NCI-H1105 (cell line): ENCODE measurements at places on chromosomes 3 and 15.

- peak; percentile 3 for DNase-seq
These were observed 19.6 kb upstream of the C15orf61 start for GRCh38 chr15:67501177-67501835.

- DNase-seq = no peak
These were observed 960 bp downstream of the THBS1 start for GRCh38 chr15:39581793-39582285.

DNA sequence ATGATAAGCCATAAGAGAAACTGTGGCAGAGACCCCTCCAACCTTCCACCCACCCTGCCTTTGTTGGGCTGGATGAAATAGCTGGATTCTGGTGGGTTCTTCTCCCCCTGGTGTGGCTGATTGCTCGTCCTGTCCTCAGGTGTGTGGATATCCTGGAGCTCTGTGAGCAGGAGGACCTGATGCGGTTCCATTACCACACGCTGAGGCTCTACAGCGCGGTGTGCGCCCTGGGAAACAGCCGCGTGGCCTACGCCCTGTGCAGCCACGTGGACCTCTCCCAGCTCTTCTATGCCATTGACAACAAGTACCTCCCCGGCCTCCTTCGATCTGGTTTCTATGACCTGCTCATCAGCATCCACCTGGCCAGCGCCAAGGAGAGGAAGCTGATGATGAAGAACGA, 306.3 kb upstream of the CHRM5 start:
- DNase-seq = no peak

DNA sequence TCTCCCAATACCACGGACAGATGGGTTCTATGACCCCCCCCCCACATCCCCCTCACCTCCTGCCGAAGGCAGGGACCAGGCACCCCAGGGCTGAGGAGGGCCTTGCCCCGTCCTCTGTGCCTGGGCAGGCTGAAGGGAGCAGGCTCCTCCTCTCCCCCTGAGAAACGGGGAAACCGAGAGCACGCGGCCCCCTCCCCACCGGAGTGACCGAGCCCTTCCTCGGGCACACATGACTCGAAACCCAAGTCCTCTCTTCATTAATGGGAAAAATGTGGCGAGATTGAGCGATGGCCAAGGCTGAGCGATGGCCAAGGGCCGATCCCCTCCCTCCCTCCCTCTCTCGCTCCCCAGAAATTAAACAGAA, 7.0 kb downstream of the EPHB3 start:
- DNase-seq = no peak

GRCh38 chr3:64650096-64650622, 37.6 kb downstream of the ADAMTS9 start:
- DNase-seq = no peak

- DNase-seq = no peak
These were observed 37.0 kb upstream of the CDCP1 start for GRCh38 chr3:45182915-45183871.

GRCh38 chr3:49805367-49805782, 2.3 kb downstream of the INKA1 start:
- no peak for DNase-seq

GRCh38 chr15:73321496-73322450, 47.0 kb downstream of the HCN4 start:
- peak; percentile 7 for DNase-seq

DNA sequence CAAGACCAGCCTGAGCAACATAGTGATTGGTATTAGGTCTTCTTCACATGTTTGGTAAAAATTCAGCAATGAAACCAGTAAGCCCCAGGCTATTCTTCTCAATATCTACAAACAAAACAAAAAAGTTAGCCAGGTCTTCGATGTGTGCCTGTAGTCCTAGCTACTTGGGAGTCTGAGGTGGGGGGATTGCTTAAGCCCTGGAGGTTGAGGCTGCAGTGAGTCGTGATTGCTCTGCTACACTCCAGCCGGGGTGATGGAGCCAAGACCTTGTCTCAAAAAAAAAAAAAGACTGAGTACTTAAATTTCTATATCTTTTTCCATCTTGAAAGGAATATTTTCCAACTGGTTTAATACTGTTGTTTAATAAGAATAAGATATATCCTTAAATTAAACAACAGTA, 106.8 kb downstream of the MBNL1 start:
- DNase-seq = no peak

DNA sequence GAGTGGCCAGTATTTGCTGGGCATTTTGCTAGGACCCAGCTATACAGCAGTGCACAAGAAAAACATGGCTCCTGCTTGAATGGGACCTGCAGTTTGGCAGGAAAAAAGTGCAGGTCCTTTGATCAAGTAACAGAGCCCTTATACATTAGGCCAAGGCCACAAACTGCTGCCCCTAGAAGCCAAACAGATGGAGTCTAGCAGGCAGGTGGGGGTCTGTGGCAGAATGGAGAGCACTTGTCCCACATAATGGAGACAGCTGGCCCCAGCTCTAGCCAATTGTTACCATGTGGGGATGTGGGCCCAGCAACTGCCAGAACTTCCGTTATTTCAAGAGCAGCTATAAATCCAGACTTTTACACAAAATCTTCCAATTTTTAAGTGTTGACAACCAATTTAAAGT, 79.3 kb downstream of the SHQ1 start:
- no peak for DNase-seq

- no peak for DNase-seq
These were observed 8.7 kb downstream of the FETUB start for GRCh38 chr3:186648851-186649250.

- DNase-seq = no peak
These were observed 24.0 kb downstream of the ST8SIA2 start for GRCh38 chr15:92417716-92418115.

DNA sequence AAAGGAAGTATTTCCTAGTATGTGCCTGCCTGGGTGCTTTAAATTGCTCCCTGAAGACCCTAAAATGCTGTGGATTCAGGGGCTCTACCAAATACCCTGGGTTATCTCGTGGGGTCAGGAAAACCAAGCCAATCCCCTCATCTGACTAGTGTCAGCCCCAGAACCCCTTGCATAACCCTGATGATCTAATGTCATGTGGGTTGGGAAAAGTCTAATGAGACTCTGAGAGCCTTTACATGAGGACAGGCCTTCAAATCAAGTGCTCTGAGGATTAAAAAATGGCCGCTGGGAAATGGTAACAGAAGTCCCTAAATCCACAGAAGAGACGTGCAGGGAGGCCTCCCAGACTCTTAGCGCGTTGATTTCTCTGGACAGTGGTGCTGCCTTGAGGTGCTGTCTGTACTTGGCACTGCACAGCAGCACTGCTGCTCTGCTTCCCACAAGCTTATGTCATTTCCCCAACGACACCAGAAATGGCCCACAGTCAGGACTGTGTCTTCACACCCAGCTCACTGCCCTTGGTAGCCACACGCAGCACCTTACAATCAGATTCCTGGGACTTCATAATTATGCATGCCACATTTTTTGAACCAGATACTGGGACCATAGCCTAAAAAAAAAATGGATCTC, 16.6 kb downstream of the EIF4E3 start:
- no peak for DNase-seq

DNA sequence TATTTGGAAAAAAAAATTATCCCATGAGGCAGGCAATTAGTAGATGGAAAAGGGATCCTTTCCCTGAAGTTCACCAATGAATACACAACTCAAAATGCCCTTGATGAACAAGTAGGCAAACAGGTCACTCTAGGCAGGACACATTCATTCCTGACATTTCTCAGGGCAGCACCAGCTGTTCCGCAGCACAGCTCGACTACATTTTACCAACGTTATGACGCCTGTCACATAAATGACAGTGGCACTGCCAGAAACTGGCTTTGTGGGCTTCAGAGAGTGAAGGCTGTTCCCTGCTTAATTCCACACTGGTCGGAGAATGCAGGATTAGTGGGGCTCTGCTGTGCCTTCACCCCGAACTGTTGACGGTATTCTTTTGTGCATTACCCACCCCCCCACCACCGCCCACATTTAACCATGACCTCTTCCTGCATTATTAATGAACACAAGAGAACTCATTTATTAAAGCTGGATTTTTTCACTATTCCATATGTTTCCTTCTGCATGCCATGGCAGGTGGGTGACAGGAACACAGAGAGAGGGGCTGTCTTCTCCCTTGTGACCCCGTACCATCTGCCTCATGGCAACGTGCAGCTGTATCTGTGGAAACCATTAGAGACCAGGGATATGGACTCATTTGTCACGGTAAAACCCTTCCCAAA, 197.6 kb downstream of the PDZRN3 start:
- no peak for DNase-seq

DNA sequence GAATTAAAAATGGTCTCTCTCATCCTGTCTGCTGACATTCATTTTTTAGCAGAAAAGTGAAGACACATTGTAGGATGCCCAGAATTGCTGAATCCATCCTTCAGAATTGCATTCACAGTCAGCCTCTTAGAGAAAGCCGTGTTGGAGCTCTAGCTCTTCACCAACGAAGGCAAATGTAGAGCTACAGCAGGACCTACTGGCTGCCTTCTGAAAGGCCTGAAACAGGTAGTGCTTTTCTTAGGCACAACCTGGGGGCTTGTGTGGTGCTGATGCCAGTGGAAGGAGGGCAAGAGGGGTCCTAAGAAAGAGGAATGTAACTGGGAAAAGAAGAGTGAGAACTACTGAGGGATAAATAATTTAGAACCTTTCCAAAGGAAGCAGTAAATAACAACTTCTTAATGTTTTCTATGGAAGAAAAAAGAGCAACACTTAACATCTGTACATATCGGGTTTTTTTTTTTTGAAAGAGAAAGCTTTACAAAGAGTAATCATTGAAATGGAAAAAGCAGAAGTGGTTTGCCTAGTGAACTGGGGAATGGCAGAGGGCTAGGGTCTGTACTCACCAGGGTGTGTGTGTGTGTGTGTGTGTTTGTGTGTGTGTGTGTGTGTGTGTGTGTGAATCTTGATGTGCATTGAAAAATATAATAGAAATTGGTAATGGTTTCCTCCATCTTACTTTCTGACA, 297.8 kb downstream of the SATB1 start:
- DNase-seq = no peak

DNA sequence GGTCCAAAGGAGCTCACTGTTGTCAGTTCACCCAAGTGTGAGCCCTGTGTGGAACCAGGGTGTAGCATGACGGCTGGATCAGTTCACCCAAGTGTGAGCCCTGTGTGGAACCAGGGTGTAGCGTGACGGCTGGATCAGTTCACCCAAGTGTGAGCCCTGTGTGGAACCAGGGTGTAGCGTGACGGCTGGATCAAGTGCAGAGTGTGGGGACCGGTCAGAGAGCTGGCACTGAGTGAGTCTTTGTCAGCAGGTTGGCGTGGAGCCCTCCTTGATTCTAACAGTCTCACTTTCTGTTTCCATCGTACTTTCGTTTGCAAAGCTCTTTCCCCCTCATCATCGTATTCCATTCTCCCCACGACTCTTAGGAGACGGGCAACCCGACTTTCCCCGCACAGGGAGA, 57.9 kb upstream of the DLG1 start:
- no peak for DNase-seq

DNA sequence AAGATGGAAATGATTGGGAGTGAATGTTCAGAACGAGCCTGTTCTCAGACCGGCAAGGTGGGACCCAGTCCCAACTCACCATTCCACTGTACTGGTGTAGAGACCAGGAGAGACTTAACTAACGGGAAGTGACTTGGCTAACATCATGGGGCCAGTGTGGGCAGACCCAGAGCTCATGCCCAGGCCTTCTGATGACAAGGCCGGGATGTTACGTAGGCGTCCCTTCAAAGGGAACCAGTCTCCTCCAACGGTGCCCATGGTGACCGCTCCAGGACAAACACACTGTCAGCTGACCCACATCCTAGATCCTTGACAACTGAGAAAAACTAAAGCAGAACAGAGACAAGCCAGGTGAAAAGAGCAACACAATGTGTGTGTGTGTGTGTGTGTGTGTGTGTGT, 128.4 kb upstream of the HACD2 start:
- DNase-seq = no peak

GRCh38 chr3:33146791-33147445, 33.1 kb downstream of the CRTAP start:
- no peak for DNase-seq

GRCh38 chr3:51295625-51296024, 89.5 kb upstream of the MANF start:
- no peak for DNase-seq

- no peak for DNase-seq
These were observed 31.7 kb downstream of the GPR149 start for GRCh38 chr3:154398084-154398967.

DNA sequence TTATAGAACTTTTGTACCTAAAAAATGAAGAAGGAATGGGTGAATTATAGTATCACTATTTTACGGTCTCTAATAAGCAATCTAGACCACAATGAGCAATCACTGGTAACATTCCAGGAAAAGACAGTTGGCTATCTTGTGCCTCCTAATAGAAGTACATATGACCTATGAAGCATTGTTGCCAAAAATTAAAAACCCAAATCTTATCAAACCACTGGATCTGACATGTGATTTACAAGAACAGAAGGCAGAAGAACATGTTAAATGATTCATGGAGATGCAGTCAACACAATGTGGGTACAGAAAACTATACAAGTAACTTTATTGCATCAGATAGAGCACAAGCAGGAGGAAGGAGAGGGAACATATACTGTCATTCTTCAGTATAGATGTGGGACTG, 14.5 kb upstream of the HYKK start:
- DNase-seq = no peak

GRCh38 chr3:3851621-3852323, 52.5 kb downstream of the LRRN1 start:
- no peak for DNase-seq

DNA sequence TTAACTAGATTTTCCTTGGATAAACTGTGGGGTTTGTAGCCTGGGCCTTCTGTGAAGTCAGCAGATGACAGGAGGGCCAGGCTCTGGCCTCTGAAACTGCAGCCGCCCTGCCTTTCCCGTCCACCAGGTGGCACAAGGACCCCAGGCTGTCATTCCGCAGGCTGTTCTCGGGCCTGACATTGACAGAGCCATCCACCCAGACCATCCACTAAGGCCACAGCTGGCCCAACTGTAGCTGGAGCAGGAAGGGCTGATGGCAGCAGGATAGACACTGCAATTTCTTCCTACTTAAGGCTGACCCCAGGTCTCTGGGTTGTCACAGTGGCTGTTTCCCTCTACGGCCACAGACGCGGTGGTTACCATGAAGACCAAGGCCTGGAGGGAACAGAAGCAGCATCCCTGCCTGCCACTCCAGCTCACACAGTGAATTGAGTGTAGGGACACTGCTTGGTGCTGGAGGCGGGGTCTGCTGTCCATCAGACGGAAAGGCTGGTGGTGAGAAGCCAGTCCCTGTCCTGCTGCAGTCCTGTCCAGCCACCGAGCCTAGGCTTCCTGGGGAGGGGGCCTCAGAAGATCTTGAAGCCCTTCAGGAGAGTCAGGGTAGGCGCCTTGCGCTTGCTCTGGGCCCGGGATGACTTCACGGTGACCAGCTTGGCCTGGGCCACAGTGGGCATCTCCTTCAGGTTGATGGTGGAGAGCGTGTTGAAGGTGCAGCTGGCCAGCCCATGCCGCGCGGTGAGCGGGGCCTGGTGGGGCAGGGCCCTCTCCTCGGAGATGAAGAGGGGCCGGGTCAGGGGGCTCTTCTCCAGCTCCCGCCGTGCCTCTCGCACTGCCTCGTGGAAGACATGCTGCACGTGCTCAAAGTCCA, 9.4 kb downstream of the SLC51B start:
- peak; percentile 40 for DNase-seq

- DNase-seq = no peak
These were observed 60.4 kb downstream of the MESD start for GRCh38 chr15:80929225-80929624.
